GM04504 (cell line): ENCODE measurements at places on chromosomes 6 and 20.
A peak's percentile ranks its signal among the peaks of the same experiment; 100 is the strongest.

GRCh38 chr6:78911218-78911940 lies 44.0 kb downstream of the IRAK1BP1 start:
- peak; percentile 12 for DNase-seq

DNA sequence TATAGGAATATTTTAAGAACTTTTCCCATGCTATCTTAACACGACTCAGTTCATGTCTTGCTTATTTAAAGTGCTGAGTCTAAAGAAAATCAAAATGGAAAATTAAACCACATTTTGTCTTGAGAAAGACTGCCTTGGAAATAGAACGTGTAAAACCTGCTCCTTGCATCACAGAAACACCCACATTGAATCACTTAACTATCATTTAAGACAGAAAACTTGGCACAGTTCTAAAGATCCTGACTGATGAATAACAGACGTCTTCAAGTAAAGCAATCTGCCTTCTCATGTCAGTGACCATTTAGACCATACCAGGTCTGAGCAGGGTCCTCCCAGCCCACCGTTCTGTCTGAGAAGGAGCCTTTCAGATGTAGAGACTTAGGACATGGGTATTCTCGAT lies 7.4 kb downstream of the PERP start:
- peak; percentile 66 for DNase-seq

GRCh38 chr20:17827759-17828559 lies 128.2 kb downstream of the BANF2 start:
- DNase-seq: no peak

GRCh38 chr20:965956-966355 lies 36.2 kb downstream of the RSPO4 start:
- DNase-seq: no peak

GRCh38 chr6:91081452-91082067 lies 494.7 kb upstream of the MAP3K7 start:
- peak; percentile 3 for DNase-seq

DNA sequence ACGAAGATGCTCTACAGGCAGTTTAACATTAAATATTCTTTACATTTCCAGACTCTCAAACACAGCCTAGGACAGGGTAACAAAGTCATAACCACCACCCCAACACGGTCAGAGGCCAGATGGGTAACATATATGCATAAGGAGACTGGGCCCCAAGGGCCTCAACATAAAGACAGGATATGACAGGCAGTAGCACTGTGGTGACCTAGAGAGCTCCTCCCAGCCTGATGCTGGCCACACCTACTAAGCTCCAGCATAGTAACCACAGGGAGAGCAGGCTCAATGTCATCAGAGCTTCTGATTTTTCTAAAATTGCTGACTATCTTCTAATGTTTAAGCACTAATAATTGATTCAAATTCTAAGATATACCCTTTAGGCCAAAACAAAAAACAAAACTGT lies 21.7 kb downstream of the SMLR1 start:
- DNase-seq: no peak

- DNase-seq: no peak
Observed at GRCh38 chr20:34747479-34747878, 43.3 kb downstream of the TP53INP2 start.

DNA sequence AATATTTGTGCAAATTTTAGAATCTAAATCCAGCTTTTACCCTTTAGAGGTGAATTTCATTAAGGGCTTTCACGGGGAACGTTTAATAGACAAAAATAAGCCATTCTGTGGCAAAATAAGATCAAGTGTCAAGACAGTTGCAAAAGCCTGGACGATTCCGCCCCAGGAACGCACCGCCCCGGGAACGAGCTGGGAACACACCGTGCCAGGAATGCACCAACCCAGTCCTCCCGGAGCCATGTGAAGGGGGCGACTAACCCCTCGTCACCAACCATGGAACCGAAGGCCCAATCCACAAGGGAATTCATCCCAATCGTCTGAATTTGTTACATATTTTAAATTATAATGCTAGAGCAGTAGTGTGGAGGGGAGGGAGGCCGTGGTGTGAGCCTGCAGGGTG lies 20.8 kb upstream of the TCFL5 start:
- DNase-seq: no peak

- DNase-seq: no peak
Observed at GRCh38 chr6:54291738-54292137, 16.5 kb upstream of the TINAG start.

GRCh38 chr6:15330174-15330944 lies 84.5 kb downstream of the JARID2 start:
- DNase-seq: no peak

- no peak for DNase-seq
Observed at GRCh38 chr20:6034134-6034969, 19.5 kb downstream of the LRRN4 start.

DNA sequence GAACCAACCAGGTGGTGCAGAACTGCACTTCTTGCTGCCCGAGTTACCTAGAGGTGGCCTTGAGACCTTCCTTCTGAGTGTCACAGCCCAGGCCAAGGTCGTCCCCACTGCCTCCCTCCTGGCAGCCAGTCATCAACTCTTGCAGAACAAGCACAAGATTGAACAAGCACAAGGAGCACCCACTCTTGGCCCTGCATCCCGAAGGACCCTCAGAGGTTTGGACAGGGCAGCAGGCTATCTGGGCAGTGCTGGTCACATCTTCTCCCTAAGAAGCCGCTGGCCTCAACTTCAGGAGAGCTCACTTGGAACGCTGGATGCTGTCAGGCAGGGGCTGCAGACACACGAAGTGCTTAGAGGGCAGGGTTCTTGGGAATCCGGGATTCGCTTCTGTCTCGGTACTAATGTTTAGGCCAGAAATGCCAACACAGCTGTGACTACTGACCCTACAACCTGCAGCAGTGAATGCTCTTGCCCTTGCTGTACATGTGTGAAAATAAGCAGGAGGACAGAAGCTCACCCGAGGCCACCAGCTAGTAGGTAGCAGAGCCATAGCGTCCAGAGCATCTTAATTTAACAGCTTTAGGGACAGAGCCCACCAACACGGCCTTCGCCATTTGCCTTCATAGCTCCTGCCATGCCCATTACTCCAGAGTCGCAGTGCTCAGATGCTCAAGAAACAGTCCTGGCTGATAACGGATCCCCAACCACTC lies 4.0 kb upstream of the ACSS1 start:
- DNase-seq: no peak

GRCh38 chr6:165883851-165884640 lies 221.0 kb upstream of the PDE10A start:
- peak; percentile 1 for DNase-seq

DNA sequence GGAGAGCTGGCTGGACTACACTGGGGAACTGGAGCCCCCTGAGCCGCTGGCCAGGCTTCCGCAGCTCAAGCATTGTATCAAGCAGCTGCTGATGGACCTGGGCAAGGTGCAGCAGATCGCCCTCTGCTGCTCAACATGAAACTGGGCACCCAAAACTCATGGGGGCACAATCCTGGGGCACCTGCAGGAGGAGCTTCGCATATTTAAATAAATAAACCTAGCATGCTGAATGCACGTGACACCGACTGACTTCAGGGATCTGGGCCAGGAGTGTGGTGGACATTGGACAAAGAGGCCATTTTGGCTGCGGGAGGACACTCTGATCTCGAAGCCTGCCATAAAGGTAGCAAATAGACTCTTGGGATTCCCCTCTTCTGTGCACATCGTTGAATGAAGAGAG lies 6.8 kb downstream of the SCAND1 start:
- DNase-seq: no peak

GRCh38 chr6:4358414-4359107 lies 223.2 kb upstream of the ECI2 start:
- peak; percentile 100 for DNase-seq

DNA sequence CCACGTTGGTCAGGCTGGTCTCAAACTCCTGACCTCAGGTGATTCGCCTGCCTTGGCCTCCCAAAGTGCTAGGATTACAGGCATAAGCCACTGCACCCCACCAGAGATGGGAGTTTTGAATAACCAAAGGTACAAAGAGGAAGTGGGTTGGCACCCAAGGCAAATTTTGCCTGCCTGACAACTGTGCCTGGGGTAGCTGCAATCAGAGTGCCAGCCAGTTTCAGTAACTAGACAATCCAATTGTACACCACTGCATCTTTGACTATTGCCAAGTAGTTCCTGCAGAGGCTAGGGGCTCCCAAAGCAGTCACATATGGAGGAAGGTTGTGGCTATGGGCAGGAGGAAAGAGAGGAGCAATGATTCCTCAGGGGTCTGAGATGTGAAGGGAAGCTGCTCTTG lies 16.6 kb downstream of the ZC3H12D start:
- no peak for DNase-seq

DNA sequence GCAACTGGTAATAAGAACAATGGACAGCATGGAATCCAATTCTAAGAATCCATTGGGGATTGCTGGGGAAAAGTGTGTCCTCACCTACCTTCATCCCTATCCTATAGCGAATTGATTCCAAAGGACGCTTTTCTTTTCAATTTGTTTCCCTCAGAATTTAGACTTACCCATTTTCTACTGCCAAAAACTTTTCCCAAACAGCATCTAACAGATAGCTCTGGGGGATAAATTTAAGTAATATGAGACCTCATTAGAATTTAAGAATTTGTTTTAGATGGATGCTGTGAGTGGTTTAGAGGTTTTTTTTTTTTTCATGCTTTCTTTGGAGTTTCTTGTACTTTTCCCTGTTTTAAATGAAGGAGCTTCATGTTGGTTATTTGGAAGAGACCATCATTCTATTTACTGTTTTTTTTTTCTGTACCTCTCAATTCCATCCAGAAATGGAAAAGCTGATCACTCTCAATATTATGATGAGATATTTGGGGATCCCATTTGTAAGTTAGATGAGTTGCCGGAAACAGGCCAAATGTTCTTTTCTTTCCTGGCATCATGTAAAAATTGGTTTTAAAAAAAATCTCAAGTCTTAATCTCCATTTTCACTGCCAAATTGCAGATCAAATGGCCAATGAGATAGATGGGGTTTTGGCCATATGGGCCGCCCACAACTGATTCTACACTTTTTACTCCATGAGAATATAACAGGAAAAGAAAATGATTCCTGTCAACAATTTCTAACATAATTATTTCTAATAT lies 105.7 kb downstream of the BCAS1 start:
- DNase-seq: no peak

- peak; percentile 58 for DNase-seq
Observed at GRCh38 chr20:50534567-50534966, 24.4 kb downstream of the PTPN1 start.

GRCh38 chr20:1278993-1279392 lies 12.9 kb downstream of the SNPH start:
- DNase-seq: no peak

DNA sequence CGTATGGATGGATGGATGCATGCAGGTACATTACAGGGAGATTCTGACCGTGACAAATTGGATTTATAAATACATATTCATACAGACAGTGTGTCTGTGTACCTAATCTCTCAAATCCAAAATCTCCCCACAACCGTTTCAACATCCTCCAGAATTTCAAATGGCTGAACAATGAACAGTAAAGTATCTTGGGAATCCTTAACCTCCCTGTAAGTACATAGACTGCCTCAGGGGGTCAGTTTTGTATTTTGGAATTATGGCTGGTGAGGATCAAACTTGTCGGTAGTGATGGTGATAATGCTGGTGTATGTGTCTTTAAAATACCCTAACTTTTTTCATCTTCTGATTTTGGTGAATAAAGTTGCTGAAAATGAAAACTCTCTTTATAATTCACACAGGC lies 246.2 kb downstream of the FOXC1 start:
- DNase-seq: no peak

GRCh38 chr20:53941680-53942471 lies 128.5 kb downstream of the BCAS1 start:
- no peak for DNase-seq

- DNase-seq: no peak
Observed at GRCh38 chr20:59948828-59949720, 8.9 kb downstream of the FAM217B start.

DNA sequence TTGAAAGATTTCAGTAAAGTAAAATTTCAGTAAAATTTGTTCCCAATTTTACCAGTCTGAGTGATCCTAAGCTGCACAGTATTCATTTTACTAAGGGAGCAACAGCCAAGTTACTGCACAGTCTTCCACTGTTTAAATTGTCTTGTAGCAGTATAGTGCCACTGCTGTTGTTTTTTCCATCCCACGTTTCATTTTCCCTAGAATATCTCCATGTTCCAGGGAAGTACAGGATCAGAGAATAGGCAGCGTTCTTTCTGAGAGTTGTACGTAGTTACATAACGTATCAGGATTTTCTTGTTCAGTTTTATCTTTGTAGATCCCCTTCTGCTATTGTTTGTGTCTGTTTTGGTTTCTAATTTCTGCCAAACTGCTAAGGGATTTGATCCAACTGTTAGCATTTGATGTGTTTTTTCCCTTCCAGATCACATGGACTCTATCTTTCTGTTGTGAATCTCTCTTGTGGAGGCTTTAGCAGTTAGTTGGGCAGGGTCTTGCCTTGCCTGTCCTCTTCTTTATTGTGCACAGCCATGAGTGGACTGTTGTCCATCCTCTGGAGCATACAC lies 38.4 kb downstream of the BCKDHB start:
- no peak for DNase-seq

DNA sequence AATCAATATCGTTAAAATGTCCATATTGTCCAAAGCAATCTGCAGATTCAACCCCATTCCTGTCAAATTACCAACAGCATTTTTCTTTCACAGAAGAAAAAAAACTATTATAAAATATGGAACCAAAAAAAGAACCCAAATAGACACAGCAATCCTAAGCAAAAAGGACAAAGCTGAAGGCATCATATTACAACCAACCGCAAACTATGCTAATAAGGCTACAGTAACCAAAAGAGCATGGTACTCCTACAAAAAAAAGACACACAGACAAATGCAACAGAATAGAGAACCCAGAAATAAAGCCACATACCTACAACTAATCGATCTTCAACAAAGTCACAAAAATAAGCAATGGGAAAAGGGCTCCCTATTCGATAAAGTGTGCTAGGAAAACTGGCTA lies 49.2 kb downstream of the RNGTT start:
- no peak for DNase-seq

DNA sequence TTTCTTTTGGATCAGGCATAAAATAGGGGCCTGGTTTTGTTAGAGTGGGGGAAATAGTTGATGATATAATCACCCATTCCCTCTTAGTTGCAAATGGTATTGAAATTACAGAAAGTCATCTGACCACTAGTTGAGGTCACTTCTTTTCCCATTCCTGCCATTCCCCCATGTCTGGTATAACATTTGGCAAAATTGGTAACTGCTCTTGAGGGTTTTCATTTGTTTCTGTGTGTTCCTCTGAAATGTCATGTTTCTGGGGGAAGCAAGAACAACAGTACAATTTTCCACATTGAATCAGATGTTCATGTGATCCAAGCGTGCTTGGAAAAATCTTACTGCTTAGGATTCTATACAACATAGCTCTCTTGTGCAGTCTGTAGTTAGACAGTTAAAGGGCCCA lies 7.3 kb downstream of the AIG1 start:
- no peak for DNase-seq

DNA sequence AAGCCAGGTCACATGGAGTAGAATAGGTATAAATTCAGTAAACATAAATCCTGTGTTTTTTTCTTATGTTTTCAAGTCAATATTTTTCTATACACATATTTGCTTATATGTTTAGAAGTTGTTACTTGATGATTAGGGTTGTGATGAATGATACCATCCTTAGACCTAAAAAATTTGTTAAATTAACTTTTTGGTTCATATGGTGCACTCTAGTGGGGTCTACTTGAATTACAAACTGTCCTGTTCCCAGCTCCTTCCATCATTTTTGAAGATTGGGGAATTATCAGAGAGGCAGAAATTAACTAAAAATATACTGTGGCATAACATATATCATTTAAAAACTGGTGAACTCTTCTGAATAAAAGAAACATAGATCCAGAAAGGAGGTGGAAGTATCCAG lies 48.3 kb upstream of the RIPPLY2 start:
- DNase-seq: no peak

GRCh38 chr6:38775870-38776269 lies 60.8 kb downstream of the DNAH8 start:
- DNase-seq: no peak

- no peak for DNase-seq
Observed at GRCh38 chr6:21332077-21332476, 261.5 kb upstream of the SOX4 start.
